ENCODE measurements at places on chromosomes 7 and 10.

GRCh38 chr10:121199081-121199480 is 347.9 kb downstream of the WDR11 start:
- no peak for DNase-seq

- no peak for DNase-seq
Observed at GRCh38 chr7:130506358-130506757, 14.5 kb downstream of the MEST start.

DNA sequence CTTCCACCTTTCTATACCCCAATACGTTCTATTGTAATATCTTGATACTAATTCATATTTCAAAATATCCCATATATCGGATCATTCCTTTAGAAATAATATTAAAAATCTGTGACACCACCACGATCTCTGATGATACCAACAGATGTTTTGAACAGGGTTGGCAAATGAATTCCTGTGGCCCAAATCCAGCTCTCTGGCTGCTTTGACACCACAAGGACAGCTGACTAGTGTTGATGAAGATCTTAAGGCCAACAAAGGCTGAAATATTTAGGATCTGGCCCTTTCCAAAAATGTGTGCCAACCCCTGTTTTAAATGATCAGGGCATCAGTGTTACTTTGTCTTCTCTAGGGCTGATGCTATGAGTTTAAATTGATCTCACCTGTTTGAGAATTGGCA is 380.7 kb upstream of the PFKP start:
- DNase-seq = no peak

- DNase-seq = no peak
Observed at GRCh38 chr10:31683682-31684081, 244.9 kb downstream of the ARHGAP12 start.

DNA sequence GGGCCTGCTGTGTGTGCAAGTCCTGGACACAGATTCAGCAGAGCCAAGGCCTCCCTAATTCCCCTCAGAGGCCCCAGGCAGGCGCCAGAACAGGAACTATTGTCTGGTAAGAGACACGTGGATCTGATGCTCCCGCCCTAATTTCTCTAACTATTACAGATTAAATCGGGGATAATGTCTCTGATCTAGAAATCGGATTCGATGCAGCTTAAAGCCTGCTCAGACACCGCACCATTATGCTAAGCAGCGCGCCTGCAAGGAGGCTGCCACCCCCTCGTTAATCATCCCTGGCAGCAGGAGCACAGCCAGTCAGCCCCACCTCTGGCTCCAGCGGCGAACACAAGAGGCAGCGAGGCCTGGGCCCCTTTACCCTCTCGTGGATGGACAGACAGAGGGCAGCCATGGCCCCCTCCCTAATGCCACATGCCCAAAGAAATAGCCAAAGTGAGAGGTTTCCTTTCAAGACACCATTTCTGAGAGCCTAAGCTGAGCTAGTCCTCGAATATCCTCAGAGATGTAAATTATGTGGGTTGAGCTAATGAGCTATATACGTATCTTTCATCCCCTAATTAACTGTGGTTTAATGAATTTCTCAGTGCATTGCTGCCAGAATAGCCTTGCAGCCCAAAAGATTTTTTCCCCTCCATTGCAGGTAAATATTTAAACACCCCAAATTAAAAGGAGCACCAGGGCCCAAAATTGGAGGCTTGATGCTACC is 122.1 kb downstream of the GRID1 start:
- DNase-seq = no peak

DNA sequence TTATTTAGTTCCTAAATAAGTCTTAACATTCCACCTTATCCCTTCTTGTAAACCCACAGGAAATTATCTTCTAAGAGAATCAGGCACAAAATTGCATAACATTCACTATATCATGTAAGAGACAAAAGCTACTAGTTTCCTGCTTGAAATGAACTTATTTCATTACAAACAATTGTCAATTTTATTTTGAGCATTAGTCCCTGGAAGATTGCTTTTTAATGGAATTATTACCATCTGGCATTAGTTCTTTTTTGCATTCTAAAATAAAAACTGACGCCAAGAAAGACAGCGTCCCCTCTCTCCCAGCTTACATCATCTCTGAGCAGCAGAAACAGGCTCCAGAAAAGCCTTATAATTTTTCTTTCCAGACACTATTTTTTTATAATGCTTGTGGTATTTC is 121.8 kb downstream of the NOC3L start:
- no peak for DNase-seq

All from NCI-H1092 (cell line).